Brain microvascular endothelial cell (primary cell): ENCODE measurements at places on chromosomes 5 and 9.

DNA sequence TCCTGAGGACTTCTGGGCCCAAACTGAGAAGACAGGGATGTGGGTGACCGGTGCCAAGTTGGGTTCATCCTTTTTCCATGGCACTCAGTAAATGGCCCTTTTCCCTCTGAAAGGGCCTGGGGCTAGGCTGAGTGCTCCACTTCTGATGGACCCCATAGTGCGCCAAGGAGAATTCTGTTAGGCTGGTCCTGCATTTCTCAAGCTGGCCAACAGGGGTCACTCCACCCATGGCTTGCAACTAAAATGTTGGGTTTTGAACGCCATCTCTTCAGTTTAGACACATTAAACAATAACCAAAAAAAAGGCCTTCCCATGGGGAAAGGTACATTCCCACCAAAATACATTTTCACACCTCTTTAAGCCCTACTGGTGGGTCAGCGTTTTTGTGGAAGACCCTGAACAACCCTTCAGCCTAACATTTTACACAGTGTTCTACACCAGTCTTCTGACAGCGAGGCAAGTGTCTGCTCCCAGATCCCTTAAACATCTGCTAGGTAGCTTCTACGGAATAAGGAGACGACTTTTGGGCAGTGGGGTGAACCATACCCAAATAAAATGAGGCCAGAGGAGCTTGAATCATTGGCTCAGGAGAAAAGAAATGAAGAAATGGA lies 27.3 kb downstream of the CNTFR start:
- no peak for DNase-seq

GRCh38 chr5:171342362-171343111 lies 33.5 kb downstream of the TLX3 start:
- DNase-seq = peak; percentile 65

- DNase-seq = no peak
Observed at GRCh38 chr5:61394078-61394704, 62.1 kb downstream of the ZSWIM6 start.

DNA sequence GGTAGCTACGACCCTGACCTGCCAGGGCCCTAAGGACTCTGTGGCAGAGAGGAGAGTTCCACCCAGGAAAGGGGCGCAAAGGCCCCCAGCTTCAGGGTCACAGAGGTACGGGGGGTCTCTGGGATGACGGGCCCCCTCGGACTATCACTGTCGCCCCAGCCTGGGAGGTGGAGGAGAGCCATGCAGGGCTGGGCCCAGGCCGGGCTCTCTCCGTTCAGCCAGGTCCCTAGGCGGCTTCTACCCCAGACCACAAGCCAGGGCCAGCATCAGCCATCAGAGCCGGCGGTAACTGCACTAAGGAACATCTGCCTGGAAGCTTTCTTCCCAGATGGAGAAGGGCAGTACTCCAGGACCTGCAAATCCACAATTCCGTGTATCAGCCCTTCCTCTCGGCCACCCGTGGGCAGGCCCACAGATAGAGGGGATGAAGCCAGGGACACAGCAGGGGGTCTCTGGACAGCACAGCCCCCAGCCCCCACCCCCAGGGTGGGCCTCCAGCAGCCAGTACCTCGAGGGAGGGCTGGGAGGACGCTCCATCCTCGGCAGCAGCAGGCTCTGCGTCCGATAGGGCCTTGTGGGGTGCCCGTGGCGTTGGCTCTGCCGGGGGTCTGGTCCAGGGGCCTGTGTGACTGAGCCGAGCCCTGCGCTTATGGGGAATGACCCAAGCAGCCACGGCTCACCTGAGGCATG lies 38.4 kb downstream of the NACC2 start:
- DNase-seq = no peak

DNA sequence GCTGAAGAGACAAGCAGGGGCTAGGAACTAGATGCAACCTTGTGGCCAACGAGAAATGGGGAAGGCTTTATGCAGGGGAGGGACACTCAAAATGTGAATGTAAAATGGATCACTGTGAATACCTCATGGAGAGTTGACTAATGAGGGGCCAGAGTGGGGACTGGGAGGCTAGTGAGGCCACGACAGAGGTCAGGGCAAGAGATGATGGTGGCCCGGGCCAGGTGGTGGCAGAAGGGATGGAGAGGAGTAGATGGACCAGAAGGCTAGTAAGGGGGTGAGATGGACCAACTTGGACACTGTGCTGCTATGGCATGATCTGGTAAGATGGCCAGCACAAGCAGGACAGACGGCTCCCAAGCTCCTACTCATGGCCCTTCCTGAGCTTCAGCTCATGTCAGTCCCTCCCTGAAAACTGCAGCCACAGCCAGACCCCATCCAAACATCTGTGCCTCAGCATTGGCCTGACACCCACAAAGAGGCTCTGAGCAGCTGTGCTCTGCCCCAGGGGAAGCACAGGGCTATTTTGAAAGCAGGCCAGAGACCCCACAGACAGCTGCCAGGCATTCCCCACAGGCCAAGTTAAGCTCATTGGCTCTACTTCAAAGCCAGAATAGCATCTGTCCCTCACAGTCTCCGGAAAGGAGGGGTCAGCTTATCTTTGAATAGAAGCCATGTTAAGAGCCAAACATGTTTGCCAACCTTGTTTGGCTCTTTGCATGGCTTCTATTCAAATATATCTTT lies 22.1 kb downstream of the P4HA2 start:
- no peak for DNase-seq

DNA sequence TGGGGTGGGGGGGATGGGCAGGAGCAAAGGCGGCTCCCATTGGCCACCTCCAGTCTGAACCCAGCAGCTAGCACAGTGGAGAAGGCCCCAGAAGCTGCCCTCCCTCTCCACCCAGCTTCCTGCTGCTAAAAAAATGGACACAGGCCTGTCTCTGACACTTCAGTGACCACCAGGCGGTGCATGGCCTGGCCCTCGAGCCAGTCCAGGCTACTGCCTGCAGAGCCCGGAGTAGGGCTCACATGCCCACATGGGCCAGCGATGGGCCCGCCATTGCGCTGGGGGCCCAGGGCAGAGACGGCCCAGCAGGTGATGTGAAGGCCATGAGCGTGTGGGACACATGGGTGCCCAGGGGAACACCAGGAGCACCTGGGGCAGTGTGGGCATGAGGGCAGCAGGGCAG lies 52.1 kb upstream of the NOTCH1 start:
- DNase-seq = no peak

DNA sequence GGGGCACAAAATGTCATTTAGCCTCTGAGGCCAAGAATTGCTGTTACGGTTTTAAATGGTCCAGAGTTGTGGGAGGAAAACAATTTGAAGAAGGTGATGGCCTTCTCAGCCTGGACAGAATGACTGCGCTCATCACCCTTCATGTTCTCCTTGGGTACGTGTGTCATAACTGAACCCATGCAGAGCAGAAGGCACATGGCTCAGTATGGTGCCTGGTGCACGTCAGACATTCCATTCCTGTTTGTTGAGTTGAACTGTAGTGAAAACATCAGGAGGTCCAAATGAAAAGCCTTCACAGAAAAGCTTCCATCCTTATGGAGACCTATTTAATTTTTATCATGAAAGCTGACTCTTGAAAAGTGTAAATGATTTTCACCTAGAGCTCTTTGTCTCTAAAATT lies 133.2 kb downstream of the CFAP90 start:
- no peak for DNase-seq

DNA sequence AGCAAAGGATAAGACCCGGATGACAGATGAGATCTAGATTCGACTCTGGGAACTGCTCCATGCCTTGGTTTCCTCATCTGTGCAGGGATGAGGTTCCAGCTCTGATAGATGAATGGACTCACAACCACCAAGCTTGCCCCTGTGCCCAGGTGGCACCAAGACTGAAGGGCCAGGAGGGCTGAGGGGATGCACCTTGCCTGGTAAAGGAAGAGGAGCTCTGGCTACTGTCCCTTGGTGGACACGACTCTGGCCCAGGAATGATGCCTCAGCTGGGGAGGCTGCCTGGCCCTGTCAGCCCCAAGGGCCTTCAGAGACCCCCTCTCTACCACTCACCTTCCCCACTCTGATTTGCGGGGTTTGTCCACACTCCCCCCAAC lies 24.9 kb upstream of the ANXA6 start:
- no peak for DNase-seq

- DNase-seq = no peak
Observed at GRCh38 chr9:101931756-101932155, 193.3 kb upstream of the GRIN3A start.

- no peak for DNase-seq
Observed at GRCh38 chr9:32394381-32395049, 10.1 kb downstream of the ACO1 start.

DNA sequence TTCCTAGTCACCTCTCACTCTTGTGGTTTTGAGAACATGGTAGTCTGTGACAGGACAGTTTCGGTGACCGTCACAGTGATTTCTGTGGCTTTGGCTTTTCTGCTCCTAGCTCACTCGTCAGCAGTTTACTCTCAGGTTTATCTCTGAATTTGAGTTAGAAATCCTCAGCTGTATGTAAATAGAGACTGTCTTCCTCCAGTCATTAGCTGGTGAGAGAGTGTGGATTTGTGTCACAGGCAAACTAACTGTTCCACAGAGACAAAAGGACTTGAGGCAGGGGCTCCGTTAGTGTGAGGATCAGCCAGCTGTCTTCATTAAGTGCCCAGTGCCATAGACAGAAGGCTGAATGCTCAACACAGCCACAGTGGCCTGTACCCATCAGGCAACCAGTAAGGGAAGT lies 131.4 kb downstream of the CD180 start:
- no peak for DNase-seq

GRCh38 chr9:22088053-22088716 lies 79.1 kb upstream of the CDKN2B start:
- DNase-seq = no peak

DNA sequence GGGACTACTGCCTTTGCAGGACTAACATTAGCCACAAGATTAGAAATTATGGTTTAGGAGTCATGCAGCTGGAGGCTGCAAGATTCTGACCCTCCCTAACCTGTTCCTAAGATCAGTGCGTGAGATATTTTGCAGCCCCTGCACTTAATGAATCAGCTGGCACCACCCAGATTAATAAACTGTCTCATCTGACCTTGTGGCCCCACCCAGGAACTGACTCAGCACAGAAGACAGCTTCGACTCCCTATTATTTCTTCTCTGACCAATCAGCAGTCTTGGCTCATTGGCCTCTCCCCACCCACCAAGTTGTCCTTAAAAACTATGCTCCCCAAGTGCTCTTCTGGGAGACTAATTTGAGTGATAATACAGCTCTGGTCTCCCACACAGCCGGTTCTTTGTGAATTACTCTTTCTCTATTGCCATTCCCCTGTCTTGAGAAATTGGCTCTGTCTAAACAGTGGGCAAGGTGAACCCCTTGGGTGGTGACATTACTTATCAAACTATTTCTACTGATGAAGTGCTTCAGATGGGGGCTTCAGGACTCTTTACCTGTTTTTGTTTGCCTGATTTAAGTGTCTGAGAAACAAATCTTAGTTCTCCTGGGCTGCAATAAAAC lies 17.0 kb downstream of the CTSL start:
- no peak for DNase-seq

- no peak for DNase-seq
Observed at GRCh38 chr9:92564504-92564903, 28.7 kb upstream of the ECM2 start.

GRCh38 chr9:37997636-37998374 lies 71.2 kb downstream of the SHB start:
- DNase-seq = no peak

DNA sequence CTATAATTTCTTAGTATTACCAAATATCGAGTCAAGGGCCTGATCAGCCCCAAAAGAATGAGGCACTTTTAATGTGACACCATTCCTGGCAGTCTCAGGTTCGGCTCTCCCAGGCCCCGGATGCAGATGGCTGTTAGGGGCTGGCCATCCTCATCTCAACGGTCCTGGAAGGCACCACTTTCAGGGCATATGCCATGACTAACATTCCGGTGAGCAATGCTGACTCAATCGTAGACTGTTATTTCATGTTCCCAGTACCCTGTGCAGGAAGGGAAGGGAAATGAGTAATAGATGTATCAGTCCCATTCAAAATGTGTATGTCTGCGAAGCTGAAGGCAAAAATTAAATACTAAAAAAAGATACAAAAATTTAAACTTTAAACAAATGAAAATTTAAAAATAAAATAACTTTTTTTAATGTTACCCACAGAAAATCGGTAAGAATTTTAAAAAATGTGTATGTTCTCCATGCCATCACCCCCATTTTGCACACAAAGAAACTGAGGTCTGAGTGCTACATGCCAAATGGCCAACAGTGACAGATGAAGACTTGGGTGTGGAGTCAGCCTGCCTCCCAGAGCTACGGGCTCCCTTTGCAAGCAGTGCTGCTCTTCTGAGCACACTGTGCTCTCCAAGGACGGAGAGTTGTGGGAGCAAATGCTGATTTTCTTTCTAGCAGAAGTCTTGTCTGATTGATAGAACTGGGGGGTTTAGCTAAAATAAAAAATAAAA lies 79.0 kb downstream of the GLDC start:
- peak; percentile 97 for DNase-seq

GRCh38 chr5:71882826-71883741 lies 164.0 kb downstream of the CARTPT start:
- DNase-seq = peak; percentile 14

DNA sequence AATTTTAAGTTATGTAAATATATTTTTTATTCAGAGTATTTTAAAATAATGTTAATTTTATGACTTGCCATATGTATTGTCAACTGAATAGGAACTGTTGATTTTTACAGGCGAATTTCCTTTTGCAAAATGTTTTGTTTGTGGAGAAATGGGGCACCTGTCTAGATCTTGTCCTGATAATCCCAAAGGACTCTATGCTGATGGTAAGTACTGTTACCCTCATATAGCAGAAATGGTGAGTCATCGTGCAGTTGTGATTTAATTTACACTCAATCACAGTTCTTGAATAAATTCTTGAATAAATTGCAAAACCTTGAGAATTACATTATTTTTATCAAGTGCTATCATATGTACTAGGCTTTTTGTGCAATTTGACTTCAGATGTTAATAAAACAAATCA lies 7.4 kb downstream of the ZCCHC9 start:
- no peak for DNase-seq

DNA sequence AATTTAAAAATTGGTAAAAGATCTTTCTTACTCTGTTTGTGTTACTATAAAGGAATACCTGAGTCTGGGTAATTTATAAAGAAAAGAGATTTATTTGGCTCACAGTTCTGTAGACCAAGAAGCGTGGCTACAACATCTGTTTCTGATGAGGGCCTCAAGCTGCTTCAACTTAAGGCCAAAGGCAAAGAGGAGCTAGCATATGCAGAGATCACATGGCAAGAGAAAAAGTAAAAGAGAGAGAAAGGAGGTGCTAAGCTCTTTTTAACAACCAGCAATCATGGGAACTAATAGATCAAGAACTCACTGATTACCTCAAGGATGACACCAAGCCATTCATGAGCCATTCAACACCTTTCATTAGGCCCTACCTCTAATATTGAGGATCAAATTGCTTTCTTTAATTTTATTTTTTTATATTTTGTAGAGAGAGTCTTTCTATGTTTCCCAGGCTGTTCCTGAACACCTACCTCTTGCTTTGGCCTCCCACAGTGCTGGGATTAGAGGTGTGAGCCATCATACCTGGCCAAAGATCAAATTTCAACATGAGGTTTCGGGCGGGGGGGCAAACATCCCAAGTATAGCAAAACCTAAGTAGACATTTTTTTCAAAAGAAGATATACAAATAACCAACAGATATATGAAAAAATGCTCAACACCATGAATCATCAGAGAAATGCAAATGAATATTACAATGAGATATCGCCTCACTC lies 16.0 kb upstream of the SHC3 start:
- no peak for DNase-seq

GRCh38 chr9:69097064-69097463 lies 61.5 kb downstream of the FXN start:
- peak; percentile 59 for DNase-seq

GRCh38 chr5:170503990-170504596 lies at the start of gene KCNIP1:
Gene KCNIP1, plus strand, starts transcription at chr5:170504020.
- no peak for DNase-seq
